Activated naive CD4-positive, alpha-beta T cell treated with anti-CD3 and anti-CD28 coated beads, Interleukin-2, amount 50 U/mL, for 72 hours (primary cell): ENCODE measurements at places on chromosomes 1 and 21. TPM values are rescaled to one million over a fixed set of nuclear protein-coding genes. Genes with fewer than 3 reads are reported as not detected.

GRCh38 chr1:61269602-61270001 is 187.2 kb downstream of the NFIA start:
- DNase-seq = no peak

Gene TRNP1
- total RNA-seq = 0.29 TPM

GRCh38 chr1:229119876-229120275 is 151.0 kb upstream of the RAB4A start:
- DNase-seq = no peak

DNA sequence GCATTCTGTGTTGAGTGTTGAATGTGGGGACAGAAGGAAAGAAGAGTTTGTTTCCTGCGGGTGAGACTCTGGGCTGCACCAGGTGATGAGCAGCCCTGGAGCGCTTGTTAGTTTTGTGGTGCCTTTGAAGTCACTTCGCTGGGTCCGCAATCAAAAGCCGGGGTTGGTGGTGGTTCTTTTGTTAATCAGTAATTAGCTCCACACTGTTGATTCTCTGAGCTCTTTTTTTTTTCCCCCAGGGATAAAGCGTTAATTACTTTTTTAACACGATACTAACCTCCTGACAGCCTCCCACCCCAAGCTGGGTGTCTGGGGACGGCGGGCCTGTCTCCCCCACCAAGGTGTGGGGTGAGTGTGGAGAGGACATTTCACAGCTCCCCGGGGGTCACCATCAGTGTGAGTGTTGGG is 56.6 kb downstream of the AGPAT3 start:
- no peak for DNase-seq

- DNase-seq = no peak
Observed at GRCh38 chr1:51969038-51969705, 21.3 kb downstream of the RAB3B start.

- no peak for DNase-seq
Observed at GRCh38 chr1:10591010-10591409, 116.3 kb downstream of the PEX14 start.

DNA sequence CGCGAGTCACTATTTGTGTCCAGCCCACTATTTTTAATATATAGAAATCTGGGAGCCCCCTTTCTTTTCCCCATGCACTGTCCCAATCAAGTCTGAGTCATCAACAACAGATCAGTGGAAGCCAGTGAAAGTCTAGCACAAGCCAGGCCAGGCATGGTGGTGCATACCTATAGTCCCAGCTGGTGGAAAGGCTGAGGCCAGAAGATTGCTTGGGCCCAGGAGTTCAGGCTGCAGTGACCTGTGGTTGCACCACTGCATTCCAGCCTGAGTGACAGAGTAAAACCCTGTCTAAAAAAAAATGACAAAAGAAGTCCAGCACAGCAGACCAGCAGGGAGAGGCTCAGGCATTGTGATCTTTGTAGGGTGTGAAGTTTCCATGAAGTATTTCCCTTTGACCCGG is 9.0 kb upstream of the RPL5 start:
- no peak for DNase-seq

GRCh38 chr1:168335500-168335899 is 54.8 kb downstream of the TBX19 start:
- DNase-seq = no peak

DNA sequence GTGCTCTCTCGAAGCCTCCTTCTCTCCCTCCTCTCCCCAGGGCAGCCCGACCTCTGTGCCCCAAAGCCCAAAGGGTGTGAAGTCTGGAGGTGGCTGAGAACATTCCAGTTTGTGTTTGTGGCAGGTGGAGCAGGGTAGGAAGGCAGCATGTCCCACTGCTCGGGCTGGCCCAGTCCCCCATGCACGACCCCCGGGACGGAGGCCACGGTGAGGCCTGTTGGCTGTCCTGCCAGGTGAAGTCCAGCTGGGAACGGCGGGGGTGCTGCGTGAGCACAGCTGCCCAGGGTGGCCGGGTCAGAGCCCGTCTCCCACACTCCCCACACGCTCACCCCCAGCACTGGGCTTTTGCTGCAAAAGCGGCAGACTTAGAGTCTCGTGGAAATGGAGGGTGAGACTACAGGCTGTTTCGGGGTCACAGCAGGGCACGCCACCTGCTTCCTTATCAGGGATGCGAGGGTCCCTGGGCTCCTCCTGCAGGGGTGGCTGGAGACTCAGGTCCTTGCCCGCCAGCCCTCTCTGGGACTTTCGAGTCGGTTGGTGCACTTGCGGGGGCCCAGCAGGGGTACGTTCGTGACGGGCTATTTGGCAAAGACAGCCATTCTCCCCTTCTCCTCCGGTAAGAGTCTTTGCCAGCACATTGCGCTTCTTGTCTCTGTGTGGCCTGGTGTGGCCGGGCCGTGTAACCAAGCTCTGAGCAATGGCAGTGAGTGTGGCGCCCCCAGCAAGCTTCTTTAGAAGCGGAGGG is 40.3 kb downstream of the MORN1 start:
- DNase-seq = no peak

DNA sequence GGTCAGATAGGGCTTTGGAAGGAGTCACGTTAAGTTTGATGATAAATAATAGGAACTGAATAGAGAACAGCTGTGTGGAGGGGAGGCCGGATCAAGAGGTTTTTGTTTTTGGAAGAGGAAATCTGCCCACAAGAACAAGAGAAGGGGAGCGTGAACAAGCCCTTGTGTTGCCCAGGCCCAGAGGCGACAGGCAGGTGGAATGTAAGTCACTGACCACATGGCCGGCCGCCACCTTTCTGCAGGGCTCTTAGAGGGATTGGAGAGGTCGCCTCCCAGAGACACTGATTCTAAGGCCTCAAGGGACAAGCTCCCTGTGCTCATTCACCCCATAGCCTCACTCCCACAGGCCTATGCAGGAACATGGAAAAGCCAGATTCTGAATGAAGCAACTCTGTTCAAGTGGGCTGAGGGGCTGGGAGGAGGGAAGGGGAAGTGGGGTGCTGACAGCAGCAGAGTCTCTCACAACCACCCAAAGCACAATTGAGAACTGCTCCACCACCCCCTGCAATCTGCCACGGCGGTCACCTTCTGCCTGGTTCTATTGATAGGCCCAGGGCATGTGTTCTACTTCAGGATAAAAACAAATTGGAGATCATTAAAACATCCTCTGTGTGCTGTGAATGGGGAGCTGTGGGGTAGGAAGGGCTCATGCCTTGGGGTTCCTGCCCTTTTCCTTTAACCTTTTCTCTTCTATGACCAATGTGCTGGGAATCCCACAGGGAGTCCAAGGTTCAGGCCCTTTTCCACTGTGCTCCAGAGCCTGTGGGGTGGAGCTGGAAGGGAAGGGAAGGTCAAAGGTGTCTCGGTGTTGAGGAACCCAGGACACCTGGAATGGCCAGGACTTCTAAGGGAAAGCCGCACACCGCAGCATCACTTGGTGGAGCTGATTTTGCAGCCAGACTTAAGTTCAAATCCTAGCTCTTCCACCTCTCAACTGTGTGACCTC is 63.3 kb upstream of the PARP1 start:
- no peak for DNase-seq

- DNase-seq = no peak
Observed at GRCh38 chr1:91706140-91706957, 179.6 kb downstream of the TGFBR3 start.

DNA sequence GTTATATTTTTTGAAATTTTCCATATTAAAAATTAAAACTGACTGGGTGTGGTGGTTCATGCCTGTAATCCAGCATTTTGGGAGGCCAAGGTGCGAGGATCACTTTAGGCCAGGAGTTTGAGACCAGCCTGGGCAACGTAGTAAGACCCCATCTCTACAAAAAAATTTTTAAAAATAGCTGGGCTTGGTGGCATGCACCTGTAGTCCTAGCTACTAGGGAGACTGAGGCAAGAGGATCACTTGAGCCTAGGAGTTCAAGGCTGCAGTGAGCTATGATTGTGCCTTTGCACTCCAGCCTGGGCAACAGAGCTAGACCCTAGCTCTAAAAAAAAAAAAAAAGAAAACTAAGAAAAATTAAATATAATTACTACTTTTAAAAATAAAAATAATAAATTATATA is 4.5 kb upstream of the SVBP start:
- no peak for DNase-seq

- DNase-seq = no peak
Observed at GRCh38 chr1:164774413-164774812, 215.4 kb downstream of the PBX1 start.

DNA sequence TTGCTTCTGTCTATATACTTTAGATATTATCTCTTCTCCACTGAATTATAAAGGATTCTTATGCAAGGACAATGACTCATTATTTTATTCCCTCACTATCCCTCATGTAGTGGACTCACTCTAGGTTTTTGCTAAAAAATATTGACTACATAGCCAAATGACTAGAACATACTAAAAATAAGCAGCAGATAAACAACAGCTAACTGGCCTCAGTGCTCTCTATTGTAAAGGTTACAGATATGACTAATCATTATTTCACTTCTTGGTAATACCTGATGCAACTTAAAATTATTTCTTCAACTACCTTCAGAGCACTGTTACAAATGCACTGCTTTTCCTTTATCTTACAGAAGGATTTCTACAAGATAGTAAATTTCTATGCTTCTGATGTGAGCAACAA is 147.6 kb upstream of the DEPDC1 start:
- no peak for DNase-seq

GRCh38 chr21:45371655-45372054 is 33.3 kb upstream of the COL18A1 start:
- no peak for DNase-seq
